ENCODE measurements at places on chromosomes 1 and 21.

DNA sequence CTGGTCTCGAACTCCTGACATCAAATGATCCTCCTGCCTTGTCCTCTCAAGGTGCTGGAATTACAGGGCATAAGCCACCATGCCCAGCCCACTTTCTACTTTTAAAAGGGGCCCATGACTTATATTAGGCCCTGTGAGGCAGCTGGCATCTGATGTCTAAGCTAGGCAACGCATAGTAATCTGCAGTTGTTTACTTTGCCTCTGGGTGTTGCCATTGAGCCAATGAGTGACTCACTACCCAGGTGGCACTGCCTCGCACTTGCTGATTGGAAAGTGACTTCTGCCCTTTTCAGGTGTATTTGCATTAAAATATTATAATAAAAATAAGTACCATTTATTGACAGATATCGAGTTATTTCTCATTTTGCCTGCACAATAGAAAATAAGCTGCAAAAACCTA lies 84.9 kb downstream of the KIF14 start:
- peak; percentile 29 for DNase-seq

- peak; percentile 92 for DNase-seq
Observed at GRCh38 chr1:21334214-21335087, 44.2 kb upstream of the ECE1 start.

GRCh38 chr1:158255656-158256055 lies 1.4 kb downstream of the CD1A start:
- no peak for DNase-seq

DNA sequence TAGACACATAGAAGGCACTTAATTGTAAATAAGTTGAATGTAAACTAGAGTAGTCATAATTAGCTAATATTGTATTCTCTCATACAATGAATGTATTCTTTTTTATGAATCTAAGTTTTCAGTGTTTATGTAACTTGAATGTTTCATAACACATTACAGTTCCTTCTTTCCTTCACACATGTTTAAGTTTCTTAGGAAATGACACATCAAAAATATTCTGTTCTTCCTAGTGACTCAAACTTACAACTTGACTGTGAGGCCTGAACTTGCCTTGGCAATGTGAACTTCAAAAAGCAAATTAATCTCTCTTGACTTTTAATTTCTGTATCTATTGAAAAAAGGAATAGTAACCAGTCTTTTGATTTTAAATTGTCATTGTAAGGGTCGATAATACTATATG lies 700.1 kb downstream of the KCNT2 start:
- DNase-seq = no peak

DNA sequence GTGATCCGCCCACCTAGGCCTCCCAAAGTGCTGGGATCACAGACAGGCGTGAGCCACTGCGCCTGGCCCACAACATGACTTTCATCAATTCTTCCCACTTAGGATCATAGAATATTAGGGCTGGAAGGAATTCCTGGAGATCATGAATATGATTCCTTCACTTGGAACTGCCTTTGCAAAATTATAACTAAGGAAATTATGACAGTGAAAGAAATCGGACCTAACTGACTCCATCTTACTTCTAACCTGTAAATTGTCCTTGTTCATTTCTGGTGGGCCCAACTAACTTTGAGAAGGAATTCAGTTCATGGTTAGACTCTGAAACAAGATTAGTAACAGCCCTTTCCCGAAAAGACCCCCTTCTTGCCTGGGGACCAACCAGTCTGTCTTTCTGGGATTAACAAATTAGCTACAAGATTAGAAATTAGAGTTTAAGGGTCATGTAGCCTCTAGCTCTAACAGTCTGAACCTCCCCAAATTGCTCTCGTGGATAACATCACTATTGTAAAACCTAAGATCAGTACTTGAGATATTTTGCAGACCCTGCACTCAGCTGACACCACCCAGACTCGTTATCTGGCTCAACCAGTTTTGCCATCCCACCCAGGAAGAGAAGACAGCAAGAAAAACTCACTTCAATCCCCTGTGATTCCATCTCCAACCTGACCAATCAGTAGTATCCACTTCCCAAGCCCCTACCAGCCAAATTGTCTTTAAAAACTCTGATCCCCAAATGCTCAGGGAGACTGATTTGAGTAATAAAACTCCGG lies 14.7 kb downstream of the ZBTB8OS start:
- DNase-seq = no peak

DNA sequence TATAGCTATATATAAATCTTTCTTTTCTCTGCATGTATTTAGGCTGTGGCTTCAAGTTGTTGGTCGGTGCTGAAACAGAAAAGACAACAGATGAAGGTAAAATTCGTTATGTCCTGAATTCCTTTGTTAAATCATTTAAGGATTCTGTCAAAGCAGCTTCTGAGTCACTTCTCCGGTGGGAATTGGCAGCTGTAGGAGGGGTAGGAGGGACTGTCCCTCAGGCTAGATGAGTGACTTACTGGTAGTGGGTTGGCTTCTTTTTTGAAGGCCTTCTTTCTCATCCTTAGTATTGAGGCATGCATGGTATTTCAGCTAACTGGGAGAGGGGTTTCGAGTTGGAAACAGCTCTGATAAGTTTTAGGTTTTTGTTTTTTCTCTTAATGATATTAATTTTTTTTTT lies 22.1 kb upstream of the NEXN start:
- DNase-seq = no peak

DNA sequence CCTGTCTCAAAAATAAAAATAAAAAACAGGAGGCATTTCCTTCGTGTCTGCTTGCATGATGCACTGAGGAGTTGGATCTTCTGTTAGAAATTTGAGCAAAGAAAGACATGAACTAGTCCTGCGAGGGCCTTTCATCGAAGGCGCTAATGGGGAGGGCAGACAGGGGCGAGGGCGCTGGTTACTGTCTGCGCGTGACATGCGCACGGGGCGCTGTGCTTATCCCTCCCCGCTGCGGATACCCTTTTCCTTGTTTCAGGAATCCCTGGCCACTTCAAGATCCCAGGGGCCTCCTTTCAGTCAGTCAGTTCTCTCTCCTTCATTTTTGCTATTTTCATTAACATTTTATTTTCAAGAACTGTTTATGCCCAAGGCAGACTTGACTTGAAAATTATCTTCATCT lies 545.8 kb downstream of the KIF26B start:
- DNase-seq = no peak

GRCh38 chr1:66475940-66476339 lies 58.0 kb upstream of the SGIP1 start:
- no peak for DNase-seq

- DNase-seq = no peak
Observed at GRCh38 chr1:54331843-54332463, 74.2 kb downstream of the SSBP3 start.

DNA sequence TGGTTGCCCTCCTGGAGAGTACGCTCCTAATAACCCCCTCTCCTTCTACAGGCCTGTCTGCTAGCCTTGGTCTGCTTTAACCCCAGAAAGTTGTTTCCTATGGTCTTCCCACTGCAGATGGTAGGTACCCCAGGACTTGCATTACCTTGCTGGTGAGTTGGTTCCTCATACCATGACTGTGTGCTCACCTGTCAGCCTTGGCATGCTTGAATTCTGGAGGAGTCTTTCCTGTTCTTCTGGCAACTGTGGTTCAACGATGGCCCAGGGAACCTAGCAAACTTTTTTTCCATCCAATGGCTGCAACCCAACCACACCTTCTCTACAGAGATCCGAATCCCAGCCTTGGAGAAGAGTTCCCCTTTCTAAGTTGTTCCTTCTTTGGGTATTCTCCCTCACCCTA lies 36.9 kb downstream of the RPS6KC1 start:
- DNase-seq = no peak

- no peak for DNase-seq
Observed at GRCh38 chr1:35797380-35797779, 10.4 kb upstream of the AGO4 start.

GRCh38 chr1:168480997-168481396 lies 62.8 kb downstream of the XCL2 start:
- no peak for DNase-seq

- DNase-seq = no peak
Observed at GRCh38 chr1:101366513-101367215, 129.8 kb downstream of the S1PR1 start.

- DNase-seq = no peak
Observed at GRCh38 chr1:181742426-181742825, 259.1 kb downstream of the CACNA1E start.

DNA sequence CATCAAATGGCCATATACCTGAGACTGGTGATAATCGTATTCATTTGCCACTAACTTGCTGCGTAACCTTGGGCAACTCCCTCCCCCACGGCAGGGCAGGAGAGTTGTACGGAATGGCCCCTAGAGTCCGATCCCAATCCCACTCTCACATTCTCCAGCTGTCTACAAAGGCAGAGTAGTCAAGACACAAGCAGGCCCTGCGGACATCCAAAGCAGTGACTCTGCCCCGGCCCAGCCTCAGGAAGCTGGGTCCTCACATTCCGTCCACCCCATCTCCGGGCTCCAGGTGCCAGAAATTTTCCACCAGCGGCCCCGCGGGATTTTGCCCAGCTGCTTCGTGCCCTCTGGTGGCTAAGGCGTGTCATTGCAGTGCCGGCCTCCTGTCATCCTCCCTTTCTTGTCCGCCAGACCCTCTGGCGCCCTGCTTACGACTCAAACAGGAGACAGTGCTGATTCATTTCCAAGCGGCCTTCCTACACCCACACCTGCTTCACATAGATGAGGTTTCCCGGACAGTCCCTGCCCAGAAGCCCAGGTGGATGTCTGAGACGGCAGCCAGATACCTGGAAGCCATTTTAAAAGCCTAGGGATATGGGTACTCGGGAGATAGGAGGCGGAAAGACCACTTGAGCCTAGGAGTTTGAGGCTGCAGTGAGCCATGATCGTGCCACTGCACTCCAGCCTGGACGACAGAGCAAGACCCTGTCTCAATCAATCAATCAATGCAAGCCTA lies 2.9 kb upstream of the S100A2 start:
- DNase-seq = peak; percentile 84

- no peak for DNase-seq
Observed at GRCh38 chr1:81201779-81202178, 599.0 kb upstream of the ADGRL2 start.

- DNase-seq = peak; percentile 83
Observed at GRCh38 chr1:202164271-202165037, 4.1 kb upstream of the PTPN7 start.

- no peak for DNase-seq
Observed at GRCh38 chr1:207651583-207651982, 6.7 kb downstream of the CR1L start.

DNA sequence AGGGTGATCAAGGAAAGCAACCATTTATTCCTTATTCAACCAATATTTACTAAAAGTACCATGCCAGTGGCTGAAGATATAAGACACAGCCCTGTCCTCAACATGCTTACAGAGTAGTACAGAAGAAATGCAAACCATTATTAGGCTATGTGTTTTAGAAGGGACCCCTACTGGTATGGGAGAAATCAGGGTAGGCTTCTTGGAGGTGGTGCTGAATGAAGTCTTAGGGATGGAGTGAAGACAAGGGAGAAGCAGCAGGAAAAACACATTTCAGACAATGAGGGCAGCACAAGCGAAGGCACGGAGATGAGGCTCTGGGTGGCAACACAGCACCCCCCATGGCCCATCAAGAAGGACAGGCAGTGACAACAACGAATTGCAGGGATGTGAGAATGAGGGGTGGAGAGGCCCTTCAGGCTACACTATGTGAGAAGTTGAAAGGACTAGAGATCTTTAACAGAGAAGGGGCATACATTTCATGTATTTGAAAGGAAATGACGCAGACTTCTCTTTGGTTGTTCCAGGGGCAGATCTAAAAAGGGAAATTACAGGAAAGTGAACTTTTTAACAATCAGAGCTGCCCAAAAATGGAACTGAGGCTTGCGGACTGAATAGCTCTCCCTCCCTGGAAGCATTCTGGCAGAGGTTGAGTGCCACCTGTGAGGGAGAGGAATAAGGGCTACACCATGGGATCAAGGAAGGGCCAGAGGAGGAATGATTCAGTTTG lies 16.8 kb upstream of the CD58 start:
- DNase-seq = no peak

DNA sequence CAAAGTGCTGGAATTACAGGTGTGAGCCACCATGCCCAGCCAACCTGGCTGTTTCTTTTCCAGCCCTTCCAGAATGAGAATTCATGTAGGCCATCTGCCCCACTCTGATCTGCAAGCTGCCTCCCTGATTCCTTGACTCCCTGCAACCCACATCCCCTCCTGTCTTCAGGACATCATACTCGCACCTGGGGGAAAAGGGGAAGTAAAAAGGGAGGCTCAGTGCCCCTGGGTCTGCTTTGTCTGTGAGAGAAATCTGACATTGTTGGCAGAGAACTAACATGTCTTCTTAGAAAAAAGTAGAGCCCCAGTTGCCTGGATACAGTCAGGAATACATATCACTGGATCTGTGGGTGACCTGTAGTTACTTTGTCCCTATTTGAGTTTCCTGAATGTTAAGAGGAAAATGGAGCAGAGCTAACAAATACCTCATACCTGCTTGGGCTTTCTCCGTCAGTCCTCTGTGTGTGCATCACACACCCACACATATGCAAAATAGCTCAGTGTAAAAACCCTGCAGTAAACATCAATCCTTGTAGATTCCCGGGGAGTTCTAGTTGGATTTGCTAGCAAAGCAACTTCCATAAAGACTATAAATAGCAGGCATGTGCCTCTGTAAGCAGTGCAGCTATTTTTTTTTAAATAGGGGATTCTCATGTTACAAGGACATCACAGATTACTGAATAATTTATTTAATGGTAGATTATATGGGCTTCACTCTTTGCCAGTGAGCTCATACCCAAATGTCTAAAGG lies 62.9 kb downstream of the TEX35 start:
- DNase-seq = no peak

- no peak for DNase-seq
Observed at GRCh38 chr1:168161459-168161858, 17.3 kb upstream of the TIPRL start.

GRCh38 chr1:203692565-203693470 lies 66.2 kb downstream of the ATP2B4 start:
- no peak for DNase-seq

GRCh38 chr1:223029985-223030769 lies 112.9 kb downstream of the TLR5 start:
- DNase-seq = no peak

DNA sequence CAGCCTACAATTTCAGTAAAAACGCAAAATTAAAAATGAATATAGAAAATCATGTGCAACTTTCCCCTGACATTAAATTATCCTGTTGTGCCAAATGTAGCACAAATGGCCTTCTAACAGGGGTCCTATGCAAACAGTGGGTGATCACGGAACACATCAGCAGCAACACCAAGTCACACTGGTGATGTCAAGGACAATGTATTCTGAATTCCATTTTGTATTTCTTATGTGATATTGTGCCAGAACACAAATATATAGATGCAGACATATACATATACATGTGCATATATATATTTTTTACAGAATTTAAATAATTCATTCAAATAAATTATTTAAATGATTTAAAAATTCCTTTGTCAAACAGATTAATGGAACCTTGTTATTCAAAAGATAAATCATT lies 8.6 kb upstream of the ADGRL2 start:
- DNase-seq = no peak

- DNase-seq = no peak
Observed at GRCh38 chr1:200445213-200445612, 35.4 kb upstream of the ZNF281 start.

- DNase-seq = no peak
Observed at GRCh38 chr1:53074313-53075154, 12.5 kb downstream of the PODN start.
